ENCODE measurements at places on chromosomes 7 and 10.

DNA sequence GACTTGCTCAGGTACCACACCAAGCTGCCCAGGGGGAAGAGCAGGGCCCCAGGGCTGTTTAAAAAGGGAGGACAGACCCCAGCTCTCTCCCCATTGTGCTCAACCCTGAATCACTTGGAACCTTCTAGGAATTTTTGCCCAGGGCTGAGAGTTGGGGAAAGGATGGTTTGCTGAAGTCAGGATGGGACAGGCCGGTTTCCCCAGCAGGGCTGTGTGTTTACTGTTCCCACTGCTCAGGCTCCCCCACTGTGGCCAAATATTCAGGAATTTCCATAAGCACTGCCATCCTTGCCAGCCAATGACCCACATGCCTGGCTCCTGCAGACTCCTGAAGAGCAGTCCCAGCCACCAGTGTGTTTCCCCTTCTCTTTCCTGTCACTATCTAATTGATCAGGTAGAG is 120.7 kb downstream of the WDFY4 start:
- no peak for DNase-seq

DNA sequence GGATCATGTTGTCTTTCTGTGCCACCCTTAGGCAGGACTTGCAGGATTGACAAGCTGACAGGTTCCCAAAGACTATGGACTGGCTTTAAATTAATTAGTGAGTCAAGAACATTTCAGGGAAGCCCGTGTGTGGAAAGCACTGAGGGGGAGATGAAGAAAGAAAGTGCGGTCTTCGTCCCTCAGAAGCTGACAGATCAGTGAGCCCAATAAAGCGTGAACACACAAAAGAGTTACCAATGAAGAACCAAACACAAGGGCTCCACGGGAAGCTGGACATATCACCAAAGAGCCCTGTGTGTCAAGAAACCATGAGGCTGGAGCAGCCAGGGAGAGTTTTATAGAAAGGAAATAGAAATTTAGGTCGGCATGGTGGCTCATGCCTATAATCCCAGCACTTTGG is 725.8 kb downstream of the PARD3 start:
- no peak for DNase-seq

DNA sequence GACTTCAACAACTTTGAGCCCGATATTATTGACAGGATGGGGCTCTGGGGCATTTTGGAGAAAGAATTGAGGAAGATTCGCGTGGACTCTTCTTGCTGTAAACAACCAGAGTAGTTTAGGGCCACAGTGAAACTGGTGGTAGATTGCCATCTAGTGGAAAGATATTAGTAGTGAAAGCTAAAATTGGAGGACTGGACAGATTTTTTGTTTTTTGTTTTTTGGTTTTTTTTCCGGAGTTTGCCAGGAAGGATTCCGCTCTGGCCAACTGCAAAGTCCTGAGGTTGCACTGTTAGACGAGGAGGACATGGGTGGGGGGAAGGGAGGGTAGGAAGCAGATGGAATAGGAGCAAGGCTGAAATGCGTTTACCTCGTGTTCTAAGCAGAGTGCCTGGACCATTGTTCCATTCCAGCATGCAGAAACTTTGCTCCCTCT is 11.7 kb downstream of the NOBOX start:
- peak; percentile 64 for DNase-seq

DNA sequence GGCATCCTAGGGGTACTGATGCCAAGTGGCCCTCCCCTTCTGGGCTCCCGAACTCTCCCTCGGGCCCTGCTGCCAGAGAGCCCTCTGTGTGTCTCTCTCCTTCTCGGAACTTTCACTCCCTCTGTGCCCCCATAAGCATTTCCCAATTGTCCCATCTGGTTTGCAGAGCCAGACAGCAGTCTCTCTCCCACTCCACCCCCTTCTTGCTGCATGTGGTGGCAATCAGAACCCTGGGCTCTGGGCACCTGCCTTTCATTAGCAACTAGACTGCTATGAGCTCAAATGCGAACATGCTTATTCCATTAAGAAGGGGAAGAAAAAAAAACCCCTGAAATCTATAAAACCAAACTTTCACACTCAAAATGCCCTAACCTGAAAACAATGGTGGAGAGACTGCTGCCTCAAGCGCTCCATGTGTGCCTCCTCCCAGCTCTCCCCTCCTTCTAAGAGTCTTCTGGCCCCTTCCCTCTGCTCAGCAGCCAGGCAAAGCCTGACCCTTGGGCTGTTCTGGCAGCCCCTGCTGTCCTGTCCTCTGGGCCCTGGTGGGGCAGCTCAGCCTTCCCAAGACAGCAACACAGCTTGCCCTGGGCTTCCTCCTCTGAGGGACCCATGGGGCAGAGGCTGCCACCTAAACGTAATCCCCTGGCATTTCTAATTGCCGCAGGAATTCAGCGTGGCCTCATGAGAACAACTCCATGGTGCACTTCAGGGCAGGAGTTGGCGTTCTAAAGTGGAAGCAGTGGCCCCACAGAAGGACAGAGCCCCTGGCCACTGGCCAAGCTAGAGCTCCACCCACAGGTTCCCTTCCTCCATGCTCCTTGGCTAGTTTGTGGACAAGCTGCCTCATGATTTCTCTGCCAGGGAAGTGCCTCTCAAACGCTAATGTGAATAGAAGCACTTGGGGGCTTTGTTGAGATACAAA is 415.4 kb downstream of the PLXNA4 start:
- no peak for DNase-seq

- no peak for DNase-seq
Observed at GRCh38 chr10:103691723-103692435, 163.5 kb downstream of the SH3PXD2A start.

DNA sequence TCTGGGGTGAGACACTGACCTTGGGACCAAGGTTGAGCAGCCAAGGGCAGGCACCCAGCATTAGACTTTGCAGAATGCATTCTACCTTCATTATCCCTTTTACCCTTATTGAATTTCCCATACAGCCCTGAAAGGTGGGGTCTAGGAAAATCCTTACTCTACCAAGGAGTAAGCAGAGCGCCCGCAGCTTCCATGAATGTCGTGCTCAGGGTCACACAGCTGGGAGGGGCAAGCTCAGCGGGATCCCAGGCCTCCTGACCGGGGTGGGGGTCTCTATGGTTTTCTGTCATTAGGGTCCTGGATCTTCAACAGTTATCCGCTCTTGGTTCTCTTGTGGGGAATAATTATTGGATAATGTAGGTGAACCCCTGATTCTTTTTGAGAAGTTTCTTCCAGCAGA is 30.7 kb upstream of the BTBD16 start:
- no peak for DNase-seq

DNA sequence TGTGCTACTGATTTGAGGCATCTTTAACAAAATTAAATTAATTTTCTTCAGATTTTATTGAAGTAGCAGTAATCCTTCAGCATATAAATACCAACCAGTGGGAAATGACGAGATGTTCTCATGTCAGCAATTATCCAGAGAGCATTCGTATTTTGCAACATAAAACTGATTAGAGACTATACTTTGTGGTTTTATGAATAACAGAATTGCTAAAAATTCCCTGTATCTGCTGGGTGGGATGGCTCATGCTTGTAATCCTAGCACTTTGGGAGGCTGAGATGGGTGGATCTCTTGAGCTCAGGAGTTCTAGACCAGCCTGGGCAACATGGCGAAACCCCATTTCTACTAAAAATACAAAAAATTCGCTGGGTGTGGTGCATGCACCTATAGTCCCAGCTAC is 56.9 kb downstream of the ATAD1 start:
- DNase-seq, result no peak

- DNase-seq, result no peak
Observed at GRCh38 chr10:75129537-75129936, 18.1 kb downstream of the SAMD8 start.

- DNase-seq, result no peak
Observed at GRCh38 chr7:56040730-56041129, 10.5 kb downstream of the PSPH start.

DNA sequence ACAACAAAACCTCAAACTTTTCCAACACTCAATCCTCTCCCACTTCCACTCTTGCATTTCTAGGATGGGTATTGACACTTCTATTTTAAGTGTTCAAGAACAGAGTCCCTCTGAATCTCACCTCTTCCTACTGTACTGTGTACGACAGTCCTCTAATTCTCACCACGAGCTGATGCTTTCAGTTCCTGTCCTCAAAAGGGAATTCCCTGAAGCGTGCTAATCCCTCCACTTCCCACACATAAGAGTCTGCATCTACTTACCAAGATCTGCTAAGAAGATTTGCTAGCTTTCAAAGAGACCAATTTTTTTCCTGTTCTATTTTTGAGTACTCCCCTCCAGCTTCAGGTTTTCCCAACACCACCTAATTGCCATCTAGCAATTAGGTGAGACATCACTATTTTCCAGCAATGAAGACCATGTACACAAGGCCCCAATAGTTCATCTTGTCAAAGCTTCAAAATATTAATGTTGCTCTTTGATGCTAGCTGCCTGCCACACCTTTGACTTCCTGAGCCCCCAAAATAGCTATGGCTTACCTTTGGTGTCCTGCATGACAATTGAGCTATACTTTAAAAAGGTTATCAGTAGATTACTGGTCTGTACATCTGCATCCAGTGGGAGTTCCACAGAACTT is 54.4 kb downstream of the ARMH3 start:
- no peak for DNase-seq

GRCh38 chr7:4613846-4614548 is 68.1 kb upstream of the FOXK1 start:
- no peak for DNase-seq
